ENCODE measurements at places on chromosomes 1 and 21. TPM values are rescaled to one million over a fixed set of nuclear protein-coding genes. Genes with fewer than 3 reads are reported as not detected.

DNA sequence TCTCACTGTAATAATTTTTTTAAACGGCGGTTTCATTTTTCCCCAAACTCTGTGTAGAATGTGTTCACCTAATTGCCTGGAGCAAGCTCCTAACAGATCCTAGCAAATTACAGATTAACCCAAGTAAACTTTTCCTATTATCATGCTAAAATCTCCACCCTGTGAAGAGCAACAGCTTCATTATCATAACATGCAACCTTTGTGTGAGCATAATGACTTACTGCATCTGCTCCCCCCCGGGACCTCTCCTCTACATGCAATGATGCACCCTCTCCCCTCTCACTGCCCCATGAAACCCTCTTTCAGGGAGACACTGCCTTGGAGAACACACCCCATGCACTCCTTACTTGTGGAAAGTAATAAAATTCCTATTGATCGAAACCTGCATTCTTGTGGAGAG lies 717.0 kb upstream of the TMPRSS15 start:
- no peak overlapping the region for H3K27ac ChIP-seq
- H3K4me1 ChIP-seq: no peaks in the 10 kb centered on the region
- H3K4me3 ChIP-seq: no peak overlapping the region
- H3K27me3 ChIP-seq: no peaks in the 10 kb centered on the region
- no peak for DNase-seq

DNA sequence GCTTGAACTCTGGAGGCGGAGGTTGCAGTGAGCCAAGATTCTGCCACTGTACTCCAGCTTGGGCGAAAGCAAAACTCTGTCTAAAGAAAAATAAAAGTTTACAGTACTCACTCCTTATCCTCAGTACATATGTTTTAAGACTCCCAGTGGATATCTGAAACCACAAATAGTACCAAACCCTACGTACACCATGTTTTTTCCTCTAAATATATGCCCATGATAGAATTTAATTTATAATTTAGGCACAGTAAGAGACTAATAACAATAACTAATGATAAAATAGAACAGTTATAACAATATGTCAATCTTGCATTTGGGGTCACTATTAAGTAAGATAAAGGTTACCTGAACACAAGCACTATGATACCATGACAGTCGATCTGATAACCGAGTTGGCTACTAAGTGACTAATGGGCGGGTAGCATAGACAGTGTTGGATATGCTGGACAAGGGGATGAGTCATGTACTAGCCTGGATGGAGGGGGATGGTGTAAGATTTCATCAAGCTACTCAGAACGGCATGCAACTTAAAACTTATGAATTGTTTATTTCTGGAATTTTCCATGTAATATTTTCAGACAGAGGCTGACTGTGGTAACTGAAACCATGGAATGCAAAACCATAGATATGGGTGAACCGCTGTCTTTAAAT lies 43.7 kb downstream of the ST7L start:
- no peak for DNase-seq
- H3K27me3 ChIP-seq: no peaks in the 10 kb centered on the region
- H3K36me3 ChIP-seq: peaks cover 27% of the 10 kb centered on the region
- H3K4me3 ChIP-seq: no peak overlapping the region
- H3K27ac ChIP-seq: no peak overlapping the region
- no peaks in the 10 kb centered on the region for H3K4me1 ChIP-seq

GRCh38 chr1:53367503-53368313 lies 39.8 kb upstream of the LRP8 start:
- H3K36me3 ChIP-seq: no peaks in the 10 kb centered on the region
- DNase-seq: no peak
- H3K4me1 ChIP-seq: peaks cover 21% of the 10 kb centered on the region
- H3K27me3 ChIP-seq: no peaks in the 10 kb centered on the region
- H3K27ac ChIP-seq: no peak overlapping the region

Gene E2F2
- 5.8 TPM for total RNA-seq

Gene NTMT2
- 0.50 TPM for total RNA-seq

Gene GABRD
- total RNA-seq: 0.88 TPM

- DNase-seq: no peak
- no peaks in the 10 kb centered on the region for H3K4me1 ChIP-seq
- no peaks in the 10 kb centered on the region for H3K36me3 ChIP-seq
- H3K27ac ChIP-seq: no peak overlapping the region
These were observed 37.2 kb downstream of the ALG14 start for GRCh38 chr1:95035536-95035935.

Gene NBPF4
- total RNA-seq: not detected

- H3K4me1 ChIP-seq: no peaks in the 10 kb centered on the region
- H3K27ac ChIP-seq: no peak overlapping the region
- DNase-seq: no peak
- no peaks in the 10 kb centered on the region for H3K27me3 ChIP-seq
- H3K36me3 ChIP-seq: no peaks in the 10 kb centered on the region
- no peak overlapping the region for H3K4me3 ChIP-seq
These were observed 226.0 kb downstream of the ST6GALNAC3 start for GRCh38 chr1:76300556-76300955.

GRCh38 chr1:41020654-41021053 lies 871 bp downstream of the SLFNL1 start:
- H3K27ac ChIP-seq: no peak overlapping the region
- DNase-seq: no peak
- H3K4me3 ChIP-seq: no peak overlapping the region
- no peaks in the 10 kb centered on the region for H3K27me3 ChIP-seq
- peaks cover 70% of the 10 kb centered on the region for H3K36me3 ChIP-seq

Gene C1orf116
- 0.10 TPM for total RNA-seq

GRCh38 chr1:161238039-161238473 lies at the start of gene NR1I3:
TSS of gene NR1I3 (minus strand) at chr1:161238203. CDS start at chr1:161236565, 1,638 bp downstream.
- no peak within 1 kb of the TSS for H3K4me3 ChIP-seq
- DNase-seq: no peak
- no peaks in the 10 kb centered on the region for H3K4me1 ChIP-seq
- H3K27ac ChIP-seq: no peak within 1 kb of the TSS

Gene GBP1
- 15.2 TPM for total RNA-seq

DNA sequence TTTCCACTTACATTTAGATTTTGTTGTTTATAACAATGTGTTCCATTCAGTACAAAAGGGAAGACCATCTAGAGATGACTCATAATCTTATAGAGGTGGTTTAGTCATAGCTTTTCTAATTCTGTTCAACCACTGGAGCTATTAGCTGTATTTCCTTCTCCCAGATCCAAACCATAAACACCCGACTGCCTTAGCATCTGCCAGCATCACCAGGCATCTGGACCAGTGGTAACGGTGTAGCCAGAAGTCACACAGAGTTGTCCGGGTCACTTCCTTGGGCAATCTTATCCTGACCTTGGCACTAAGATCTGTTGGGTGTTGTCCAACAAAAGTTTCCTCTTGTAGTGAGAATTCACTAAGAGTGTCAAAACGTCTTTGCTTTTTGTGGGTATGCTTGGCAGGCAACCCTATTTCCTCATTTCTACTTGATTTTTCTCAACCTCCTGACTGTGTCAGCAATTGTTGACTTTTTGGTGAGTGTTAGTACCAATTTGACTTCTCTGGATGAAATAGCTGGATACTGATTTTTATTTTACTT lies 372.1 kb upstream of the B3GALT2 start:
- no peaks in the 10 kb centered on the region for H3K36me3 ChIP-seq
- DNase-seq: no peak
- no peak overlapping the region for H3K4me3 ChIP-seq
- H3K27ac ChIP-seq: no peak overlapping the region
- H3K4me1 ChIP-seq: no peaks in the 10 kb centered on the region

GRCh38 chr21:33301632-33302002 lies 23.2 kb upstream of the IFNAR1 start:
- peaks cover 3% of the 10 kb centered on the region for H3K4me1 ChIP-seq
- no peaks in the 10 kb centered on the region for H3K27me3 ChIP-seq
- H3K4me3 ChIP-seq: no peak overlapping the region
- H3K36me3 ChIP-seq: peaks cover 2% of the 10 kb centered on the region
- peak overlapping the region; percentile 49 for H3K27ac ChIP-seq

Gene NASP
- 64.5 TPM for total RNA-seq

Gene ATP1A2
- total RNA-seq: 2,060 TPM

DNA sequence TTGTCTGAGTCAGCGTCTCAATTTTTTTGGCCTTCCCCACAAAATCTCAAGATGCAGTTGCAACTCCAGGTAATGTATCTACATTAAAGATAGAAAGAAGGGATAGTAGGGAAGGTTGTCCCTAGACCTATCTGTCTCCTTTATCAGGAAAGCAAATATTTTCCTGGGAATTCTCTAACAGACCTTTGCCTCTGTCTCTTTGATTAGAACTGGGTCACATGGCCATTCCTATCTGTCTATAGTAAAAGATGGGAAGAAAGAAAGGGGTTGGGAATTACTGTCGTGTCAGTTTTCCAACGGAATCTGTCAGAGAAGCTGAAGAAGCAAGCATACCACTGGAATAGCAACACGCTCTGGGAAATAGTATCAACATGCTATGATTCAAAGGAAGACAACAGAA lies 48.7 kb downstream of the ZNF326 start:
- no peak overlapping the region for H3K4me3 ChIP-seq
- no peak overlapping the region for H3K27ac ChIP-seq
- no peaks in the 10 kb centered on the region for H3K4me1 ChIP-seq
- DNase-seq: no peak
- no peaks in the 10 kb centered on the region for H3K36me3 ChIP-seq
- no peaks in the 10 kb centered on the region for H3K27me3 ChIP-seq

- H3K4me3 ChIP-seq: no peak overlapping the region
- no peak for DNase-seq
- no peak overlapping the region for H3K27ac ChIP-seq
- H3K27me3 ChIP-seq: peaks cover 2% of the 10 kb centered on the region
- H3K36me3 ChIP-seq: no peaks in the 10 kb centered on the region
- H3K4me1 ChIP-seq: no peaks in the 10 kb centered on the region
These were observed 64.2 kb downstream of the HLX start for GRCh38 chr1:220943319-220943996.

Gene AQP10
- total RNA-seq: not detected

Gene MIXL1
- 0.50 TPM for total RNA-seq

- no peak overlapping the region for H3K27ac ChIP-seq
- peaks cover 32% of the 10 kb centered on the region for H3K4me1 ChIP-seq
- DNase-seq: no peak
- H3K36me3 ChIP-seq: peaks cover 43% of the 10 kb centered on the region
- H3K4me3 ChIP-seq: no peak overlapping the region
- no peaks in the 10 kb centered on the region for H3K27me3 ChIP-seq
These were observed 6.7 kb downstream of the VWA1 start for GRCh38 chr1:1442069-1442770.

DNA sequence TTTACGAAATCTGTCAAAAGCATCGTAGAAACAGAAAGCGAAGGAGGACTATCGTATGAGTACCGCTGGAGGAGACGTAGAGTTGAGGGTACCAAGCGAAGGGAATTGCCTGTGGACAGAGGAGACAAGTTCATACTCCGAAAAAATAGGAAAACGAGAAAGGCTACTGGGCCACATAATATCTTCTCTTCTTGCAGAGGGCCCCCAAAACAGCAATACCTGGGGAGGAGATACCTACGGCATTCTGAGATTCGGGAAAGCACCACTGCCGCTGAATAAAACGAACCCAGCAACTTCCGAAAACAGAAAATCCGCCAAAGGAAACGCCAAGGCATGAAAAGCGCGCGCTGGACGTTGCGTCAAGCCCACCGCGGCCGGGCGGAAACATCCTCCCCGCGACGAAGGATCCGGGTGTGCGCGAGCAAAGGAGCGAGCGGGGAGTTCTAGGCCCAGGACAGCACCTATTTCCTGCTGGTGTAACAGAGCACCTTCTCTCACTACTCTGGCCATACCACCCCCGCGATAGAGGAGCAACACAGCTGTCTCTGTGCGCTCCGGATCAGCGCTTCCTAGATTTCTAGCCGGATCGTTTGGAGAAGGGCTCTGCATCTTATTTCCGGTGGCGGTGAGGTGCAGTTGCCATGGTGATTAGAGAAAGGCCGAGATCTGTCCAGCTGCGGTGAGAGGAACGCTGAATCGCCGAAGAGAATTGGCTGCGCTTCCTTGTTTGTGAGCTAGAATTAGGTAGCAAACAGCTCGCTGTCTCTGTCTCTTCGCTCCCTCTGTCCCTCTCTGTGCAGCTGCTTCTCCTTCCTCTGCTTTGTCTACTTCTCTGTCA lies at the start of the genes EFCAB7 and ITGB3BP:
TSS of gene EFCAB7 (plus strand) at position 635 of the 838 bp plus-strand sequence. CDS start 2,048 bp downstream, outside the sequence.
TSS of gene ITGB3BP (minus strand) at position 335 of the 838 bp plus-strand sequence. CDS start at position 243, 92 bp downstream.
- H3K36me3 ChIP-seq: no peaks in the 10 kb centered on the region
- H3K4me3 ChIP-seq: peak within 1 kb of the TSS; percentile 97
- DNase-seq: peak; percentile 91

DNA sequence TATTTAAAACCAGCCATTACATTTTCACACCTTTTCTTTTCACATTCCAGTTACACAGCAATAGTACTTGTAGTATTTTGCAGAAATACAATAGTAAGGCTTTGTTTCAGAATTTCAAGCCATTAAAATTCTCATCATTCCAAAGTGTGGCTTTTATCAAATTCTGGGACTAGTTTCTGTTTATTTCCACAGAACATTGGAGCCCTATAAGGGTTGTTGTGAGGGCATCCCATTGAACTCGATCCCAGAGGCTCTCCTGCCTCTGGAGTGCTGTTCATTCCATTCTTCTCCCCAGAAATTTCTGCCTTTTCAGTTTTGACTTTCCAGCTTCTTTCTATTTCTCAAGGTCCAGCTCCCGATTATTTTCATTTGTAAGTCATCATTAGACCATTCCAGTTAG lies 645.5 kb downstream of the ADGRL2 start:
- no peaks in the 10 kb centered on the region for H3K36me3 ChIP-seq
- H3K27me3 ChIP-seq: no peaks in the 10 kb centered on the region
- DNase-seq: no peak
- no peaks in the 10 kb centered on the region for H3K4me1 ChIP-seq

Gene MARK1
- 19.4 TPM for total RNA-seq

DNA sequence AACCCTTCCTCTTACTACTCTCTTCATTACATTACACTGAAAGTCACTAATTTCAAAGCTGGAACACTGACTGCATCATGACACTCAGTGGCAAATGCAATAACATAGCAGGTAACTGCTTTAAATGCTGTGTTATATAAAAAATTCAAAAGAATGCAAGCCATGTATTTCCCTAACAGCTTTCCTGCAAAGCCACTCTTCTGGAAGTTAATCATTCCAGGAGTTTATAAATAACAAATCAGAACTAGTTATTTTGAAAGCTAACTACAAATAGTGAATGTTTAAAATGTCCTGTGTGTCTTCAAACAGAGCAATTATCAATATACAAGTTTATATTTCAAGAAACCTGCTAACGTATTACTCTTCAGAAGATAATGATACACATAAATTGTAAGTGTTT lies 34.5 kb downstream of the DBT start:
- no peak overlapping the region for H3K27ac ChIP-seq
- H3K36me3 ChIP-seq: peaks cover 28% of the 10 kb centered on the region
- DNase-seq: no peak
- H3K4me3 ChIP-seq: no peak overlapping the region

Gene KLF18
- total RNA-seq: not detected

- H3K27me3 ChIP-seq: peaks cover 2% of the 10 kb centered on the region
- no peak overlapping the region for H3K4me3 ChIP-seq
- H3K36me3 ChIP-seq: no peaks in the 10 kb centered on the region
- no peak overlapping the region for H3K27ac ChIP-seq
- DNase-seq: no peak
- H3K4me1 ChIP-seq: no peaks in the 10 kb centered on the region
These were observed 214.1 kb upstream of the USP24 start for GRCh38 chr1:55428944-55429931.
